ENCODE measurements at places on chromosomes 7 and 10. TPM values are rescaled to one million over a fixed set of nuclear protein-coding genes. Genes with fewer than 3 reads are reported as not detected.

FAM3C gene
- total RNA-seq: 56.5 TPM

TMEM196 gene
- not detected for total RNA-seq

CYP3A7 gene
- not detected for total RNA-seq

PYROXD2 gene
- 7.9 TPM for total RNA-seq

SLIT1 gene
- total RNA-seq: not detected

CRHR2 gene
- not detected for total RNA-seq

AKR1C1 gene
- total RNA-seq: 4.3 TPM

GNAI1 gene
- 30.4 TPM for total RNA-seq

CFAP46 gene
- 0.12 TPM for total RNA-seq

GPR26 gene
- not detected for total RNA-seq

AS3MT gene
- total RNA-seq: 0.25 TPM

ACTL6B gene
- total RNA-seq: not detected

FRMD4A gene
- 8.9 TPM for total RNA-seq

HOXA13 gene
- not detected for total RNA-seq

NPTX2 gene
- not detected for total RNA-seq

UCN3 gene
- total RNA-seq: not detected

C10orf67 gene
- total RNA-seq: 0.21 TPM

AQP1 gene
- total RNA-seq: not detected

PPP1R17 gene
- not detected for total RNA-seq

STAM gene
- total RNA-seq: 55.5 TPM

ANKRD22 gene
- not detected for total RNA-seq

CCDC3 gene
- total RNA-seq: 0.10 TPM

OPN4 gene
- not detected for total RNA-seq

PROSER2 gene
- total RNA-seq: 58.0 TPM

FAM25A gene
- not detected for total RNA-seq

WEE2 gene
- not detected for total RNA-seq

NXPH1 gene
- not detected for total RNA-seq

UFSP1 gene
- total RNA-seq: 3.4 TPM

SRPK2 gene
- 54.4 TPM for total RNA-seq

SLC16A9 gene
- total RNA-seq: 0.54 TPM

CASTOR2 gene
- 2.6 TPM for total RNA-seq

CRYGN gene
- total RNA-seq: not detected

FAM25G gene
- total RNA-seq: not detected

NODAL gene
- total RNA-seq: not detected

CHAT gene
- not detected for total RNA-seq

CH25H gene
- not detected for total RNA-seq

SMO gene
- total RNA-seq: not detected

TMEM176B gene
- total RNA-seq: not detected

TIMM23 gene
- total RNA-seq: 89.9 TPM

CPXM2 gene
- not detected for total RNA-seq

ASZ1 gene
- not detected for total RNA-seq

SUN3 gene
- 0.22 TPM for total RNA-seq
